CD4-positive, alpha-beta T cell (primary cell): ENCODE measurements at places on chromosomes 1 and 21. TPM values are rescaled to one million over a fixed set of nuclear protein-coding genes. Genes with fewer than 3 reads are reported as not detected.

ALX3 gene
- not detected for total RNA-seq

ACTL8 gene
- not detected for total RNA-seq

CRYBG2 gene
- 1.4 TPM for total RNA-seq

- no peak for DNase-seq
- H3K4me3 ChIP-seq: peak overlapping the region; percentile 89
- no peaks in the 10 kb centered on the region for H3K27me3 ChIP-seq
- peak overlapping the region; percentile 67 for H3K27ac ChIP-seq
- no peaks in the 10 kb centered on the region for H3K36me3 ChIP-seq
These were observed 503 bp upstream of the PIGM start for GRCh38 chr1:160032165-160032820.

DNA sequence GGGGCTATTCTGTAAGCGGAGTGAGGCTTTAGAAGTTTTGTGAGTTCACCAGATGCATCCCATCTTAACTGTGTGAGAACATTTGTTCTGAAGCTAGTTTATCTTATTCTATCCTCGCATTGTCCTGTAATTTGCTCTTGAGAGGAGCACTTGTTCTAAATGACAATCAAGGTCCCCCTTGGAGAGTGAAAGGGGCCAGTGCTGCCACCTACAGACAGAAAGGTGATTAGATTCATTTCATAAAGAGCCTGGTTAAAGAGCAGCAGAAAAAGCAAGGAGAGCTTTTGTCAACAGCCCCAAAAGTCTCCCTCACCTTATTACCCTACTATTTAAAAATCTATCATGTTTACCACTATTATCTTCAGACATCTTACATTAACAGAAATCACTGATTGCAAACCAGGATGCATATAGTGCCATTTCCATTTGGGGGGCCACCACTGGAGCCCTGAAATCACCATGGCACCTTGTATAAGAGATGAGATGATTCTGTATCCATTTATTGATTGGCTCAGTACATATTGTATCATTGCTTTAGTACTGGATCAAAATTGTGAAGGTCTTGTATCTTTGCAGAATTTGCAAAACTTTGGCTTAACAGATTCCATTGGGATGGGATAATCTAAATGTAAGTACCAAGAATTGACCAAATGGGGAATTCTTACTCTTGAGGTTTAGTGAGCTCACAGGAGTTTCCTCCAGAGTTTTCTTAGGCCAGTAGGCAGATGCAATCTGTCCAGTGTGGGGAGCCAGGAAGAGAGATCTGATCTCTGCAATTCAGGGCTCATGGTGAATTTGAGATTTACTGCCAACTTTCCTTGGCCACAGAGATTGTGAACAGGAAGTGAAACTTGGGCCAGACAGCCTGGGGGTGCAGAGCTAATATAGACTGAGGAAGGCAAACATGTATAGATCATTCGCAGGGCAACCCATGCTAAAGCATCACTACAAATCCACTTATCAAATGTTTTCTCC, 64.3 kb upstream of the TRABD2B start:
- H3K27ac ChIP-seq: no peak overlapping the region
- no peaks in the 10 kb centered on the region for H3K36me3 ChIP-seq
- H3K27me3 ChIP-seq: no peaks in the 10 kb centered on the region
- H3K4me1 ChIP-seq: no peaks in the 10 kb centered on the region
- H3K4me3 ChIP-seq: no peak overlapping the region

- no peaks in the 10 kb centered on the region for H3K27me3 ChIP-seq
- no peaks in the 10 kb centered on the region for H3K36me3 ChIP-seq
- no peaks in the 10 kb centered on the region for H3K4me1 ChIP-seq
- H3K27ac ChIP-seq: no peak overlapping the region
- DNase-seq: no peak
These were observed 363.6 kb downstream of the PBX1 start for GRCh38 chr1:164922585-164922984.

DNA sequence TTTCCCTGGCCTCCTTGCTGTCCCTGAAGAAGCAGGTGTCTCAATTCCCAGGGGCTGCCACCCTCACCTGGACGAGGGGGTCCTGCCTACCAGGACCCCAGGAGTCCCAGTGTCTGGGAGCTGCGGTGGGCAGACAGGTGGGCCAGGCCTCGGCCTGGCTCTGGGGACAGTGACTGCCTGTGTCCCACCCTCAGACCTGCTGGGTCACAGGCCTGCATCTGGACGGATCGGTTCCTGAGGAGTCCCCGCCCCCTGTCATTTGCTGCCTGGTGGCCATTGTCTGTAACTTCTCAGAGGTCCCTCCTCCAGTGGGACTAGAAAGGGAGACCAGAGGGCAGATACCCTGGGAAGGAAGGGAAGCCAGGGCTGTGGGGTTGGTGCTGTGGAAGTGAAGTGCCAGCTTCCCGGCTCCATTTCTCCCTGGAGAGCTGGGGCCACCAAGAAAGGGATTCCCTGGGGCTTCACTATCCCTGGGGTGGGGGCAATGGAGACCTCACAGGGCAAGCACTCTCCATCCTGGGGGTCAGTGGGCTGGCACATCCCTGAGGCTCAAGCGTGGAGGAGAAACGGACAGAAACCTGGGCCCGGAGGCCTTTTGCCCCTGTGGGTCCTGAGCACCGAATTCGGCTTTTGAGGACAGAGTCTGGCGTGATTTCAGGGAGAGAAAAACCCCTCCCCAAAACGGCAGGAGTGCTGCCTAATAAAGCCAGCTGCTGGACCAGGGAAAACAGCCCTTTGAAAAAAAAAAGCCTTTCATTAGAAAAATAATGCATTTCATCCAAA, 157.3 kb downstream of the PEX14 start:
- H3K4me1 ChIP-seq: no peaks in the 10 kb centered on the region
- peaks cover 13% of the 10 kb centered on the region for H3K36me3 ChIP-seq
- H3K27ac ChIP-seq: no peak overlapping the region
- H3K4me3 ChIP-seq: no peak overlapping the region
- no peak for DNase-seq
- no peaks in the 10 kb centered on the region for H3K27me3 ChIP-seq

GRCh38 chr1:183634429-183635065, 1.0 kb downstream of the ARPC5 start:
- peak; percentile 21 for DNase-seq
- H3K27me3 ChIP-seq: no peaks in the 10 kb centered on the region
- H3K4me1 ChIP-seq: peaks cover 21% of the 10 kb centered on the region
- peaks cover 27% of the 10 kb centered on the region for H3K36me3 ChIP-seq
- H3K4me3 ChIP-seq: peak overlapping the region; percentile 93
- H3K27ac ChIP-seq: peak overlapping the region; percentile 61

- DNase-seq: no peak
- H3K27me3 ChIP-seq: no peaks in the 10 kb centered on the region
- no peak overlapping the region for H3K4me3 ChIP-seq
These were observed 66.3 kb upstream of the PRDX6 start for GRCh38 chr1:173410794-173411236.

- DNase-seq: no peak
- H3K4me3 ChIP-seq: no peak overlapping the region
- no peaks in the 10 kb centered on the region for H3K4me1 ChIP-seq
- no peak overlapping the region for H3K27ac ChIP-seq
These were observed 45.5 kb downstream of the TGFB2 start for GRCh38 chr1:218390618-218391017.

GRCh38 chr1:107777664-107778047, 187.3 kb downstream of the VAV3 start:
- no peaks in the 10 kb centered on the region for H3K4me1 ChIP-seq
- no peaks in the 10 kb centered on the region for H3K36me3 ChIP-seq
- no peak for DNase-seq
- H3K4me3 ChIP-seq: no peak overlapping the region

DNA sequence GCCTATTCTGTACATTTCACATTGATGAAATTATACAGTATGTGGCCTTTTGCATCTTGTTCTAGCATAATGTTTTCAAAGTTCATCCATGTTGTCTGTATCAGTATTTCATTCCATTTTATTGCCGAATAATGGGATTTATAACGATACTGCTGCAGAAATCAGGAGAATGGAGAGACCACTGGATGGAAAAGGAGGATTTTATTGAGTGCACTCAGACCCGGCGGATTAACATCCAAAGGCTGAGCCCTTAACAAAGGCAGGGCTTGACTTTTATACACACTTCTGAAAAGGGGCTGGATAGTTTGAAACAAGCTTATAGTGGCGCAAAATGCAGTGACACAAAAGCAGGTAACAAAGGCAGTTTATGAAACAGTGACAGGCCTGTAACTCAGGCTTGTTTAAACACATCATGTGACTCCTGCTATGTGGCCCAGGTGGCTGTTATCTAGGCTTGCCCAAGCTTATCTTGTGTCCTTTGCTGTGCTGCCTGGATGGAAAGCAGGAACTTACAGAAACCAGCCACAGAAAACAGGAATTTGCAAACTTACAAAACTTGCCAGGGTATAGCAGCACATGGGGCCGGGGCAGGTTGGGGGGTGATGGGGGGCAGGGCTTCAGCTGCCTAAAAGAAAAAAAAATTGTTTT, 32.8 kb upstream of the KCNJ15 start:
- H3K27me3 ChIP-seq: no peaks in the 10 kb centered on the region
- H3K4me1 ChIP-seq: peaks cover 2% of the 10 kb centered on the region
- H3K36me3 ChIP-seq: no peaks in the 10 kb centered on the region
- H3K27ac ChIP-seq: no peak overlapping the region
- no peak for DNase-seq
- H3K4me3 ChIP-seq: no peak overlapping the region

- H3K36me3 ChIP-seq: no peaks in the 10 kb centered on the region
- no peak overlapping the region for H3K4me3 ChIP-seq
- DNase-seq: no peak
- H3K27ac ChIP-seq: no peak overlapping the region
- H3K27me3 ChIP-seq: peaks cover 88% of the 10 kb centered on the region
These were observed 271.4 kb downstream of the FOXD2 start for GRCh38 chr1:47709019-47709871.
